Activated T-helper 2 cell treated with anti-CD3 and anti-CD28 coated beads, Interferon-gamma antibody, Interleukin-2, Interleukin-4, amounts not matched to agents 10 μg/mL and 5 μg/mL and 100 μg/mL, durations not matched to agents 14 hours and 24 hours and 36 hours (primary cell): ENCODE measurements at places on chromosomes 12 and 14. TPM values are rescaled to one million over a fixed set of nuclear protein-coding genes. Genes with fewer than 3 reads are reported as not detected.
A peak's percentile ranks its signal among the peaks of the same experiment; 100 is the strongest.

GRCh38 chr14:103427485-103428443 is 42.5 kb downstream of the MARK3 start:
- DNase-seq = peak; percentile 26

GRCh38 chr12:29051221-29051620 is 97.9 kb upstream of the FAR2 start:
- no peak for DNase-seq

DNA sequence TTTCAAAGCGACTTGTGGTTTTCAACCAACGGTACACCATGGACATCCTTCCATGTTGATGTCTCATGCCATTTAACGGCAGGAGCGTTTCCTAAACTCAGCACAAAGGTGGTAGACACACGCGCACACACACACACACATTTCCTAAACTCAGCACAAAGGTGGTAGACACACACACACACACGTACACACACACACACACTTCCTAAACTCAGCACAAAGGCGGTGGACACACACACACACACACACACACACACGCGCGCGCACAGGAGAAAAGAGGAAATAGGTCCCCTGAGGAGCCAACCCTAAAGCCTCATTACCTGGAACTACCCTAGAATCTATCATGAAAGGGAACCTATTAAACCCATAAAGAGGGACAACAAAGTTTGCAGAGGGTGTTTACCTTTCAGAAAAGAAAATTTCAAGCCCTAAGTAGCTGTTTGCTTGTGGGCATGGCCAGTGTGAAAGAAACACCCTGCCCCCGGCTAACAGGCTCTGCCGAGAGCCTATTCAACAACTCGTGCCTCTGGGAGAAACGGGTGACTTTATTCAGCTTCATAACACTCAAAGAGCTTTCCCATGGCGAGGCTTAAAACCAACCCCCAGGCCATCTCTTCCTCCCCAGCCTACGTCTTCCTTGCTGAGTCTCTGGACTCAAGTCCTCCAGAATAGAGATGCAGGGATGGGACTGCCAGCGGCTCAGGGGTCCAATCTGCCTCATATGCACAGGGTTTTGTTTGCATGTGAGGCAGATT is 31.8 kb downstream of the SLC8B1 start:
- DNase-seq = no peak

Gene POLR3B
- 8.7 and 8.9 TPM in 2 replicates for total RNA-seq
